Skin of body (tissue), 3 donors: ENCODE measurements at places on chromosomes 7 and 10. TPM values are rescaled to one million over a fixed set of nuclear protein-coding genes. Genes with fewer than 3 reads are reported as not detected.

The MYO3A gene
- total RNA-seq, result 2.3 TPM

The SLC16A9 gene
- 6.5 TPM for total RNA-seq

The CDHR1 gene
- total RNA-seq, result 1.7 TPM

The SLC13A4 gene
- total RNA-seq, result 0.10 TPM

The GNGT1 gene
- not detected for total RNA-seq

The PRF1 gene
- total RNA-seq, result 0.79 TPM

The NANOS1 gene
- total RNA-seq, result 3.0 TPM

The SPDYE8 gene
- 0.10 TPM for total RNA-seq

The LMBR1 gene
- total RNA-seq, result 70.7 TPM
